Muscle of back (tissue), 13 donors: ENCODE measurements at places on chromosomes 16 and 17.

DNA sequence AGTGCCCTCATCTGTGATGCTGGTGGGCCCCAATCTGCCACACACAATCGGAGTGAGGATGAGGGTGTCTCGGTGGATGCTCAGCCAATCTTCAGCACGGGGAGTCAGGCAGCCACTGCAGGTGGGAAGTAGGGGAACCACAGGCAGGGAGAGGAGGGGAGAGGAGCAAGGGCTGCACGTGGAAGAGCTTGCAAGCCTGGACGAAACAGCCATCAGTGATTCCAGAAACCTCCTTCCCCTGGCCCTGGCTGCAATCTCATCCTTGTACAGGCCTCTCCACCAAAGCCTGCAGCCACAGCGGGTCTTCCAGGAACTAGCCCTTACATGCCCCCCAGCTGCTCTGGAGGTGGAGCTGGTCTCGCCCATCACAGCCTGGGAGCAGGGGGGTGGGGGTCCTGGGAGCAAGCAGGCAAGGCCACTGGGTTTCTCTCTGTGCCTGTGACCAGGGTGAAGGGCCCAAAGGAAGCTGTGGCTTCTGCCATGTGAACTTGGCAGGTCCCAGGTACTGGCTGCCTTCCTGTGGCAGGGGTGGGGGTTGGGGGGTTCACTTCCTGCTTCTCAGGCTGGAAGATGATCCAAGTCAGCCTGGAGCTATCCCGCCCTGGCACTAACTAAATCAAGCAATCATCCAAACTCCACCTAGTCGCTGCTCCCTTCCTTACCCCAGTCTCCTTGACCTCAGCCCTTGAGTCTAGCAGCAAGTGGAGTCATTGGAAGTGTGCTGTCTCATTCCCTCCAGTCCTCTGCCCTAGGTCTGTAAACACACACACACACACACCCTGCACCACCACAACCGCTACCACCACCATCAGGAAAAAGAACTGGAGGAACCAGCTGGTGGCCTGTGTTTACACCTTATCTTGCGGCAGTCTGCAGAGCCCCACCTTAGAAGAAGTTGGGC, 29.4 kb upstream of the MLKL start:
- no peak for DNase-seq

GRCh38 chr17:603406-604114, 111.1 kb downstream of the VPS53 start:
- no peak for DNase-seq

- peak; percentile 80 for DNase-seq
Measured at GRCh38 chr17:8697323-8697741, 47.3 kb downstream of the CCDC42 start.

GRCh38 chr17:45948881-45949624, 50.0 kb upstream of the STH start:
- DNase-seq = peak; percentile 67

- no peak for DNase-seq
Measured at GRCh38 chr16:7085776-7086175, 246.9 kb upstream of the RBFOX1 start.

GRCh38 chr16:46732561-46732960, 15.6 kb downstream of the MYLK3 start:
- DNase-seq = no peak

- no peak for DNase-seq
Measured at GRCh38 chr16:14292051-14292825, 221.1 kb downstream of the MRTFB start.

GRCh38 chr16:27387724-27388123, 14.2 kb upstream of the IL21R start:
- no peak for DNase-seq

DNA sequence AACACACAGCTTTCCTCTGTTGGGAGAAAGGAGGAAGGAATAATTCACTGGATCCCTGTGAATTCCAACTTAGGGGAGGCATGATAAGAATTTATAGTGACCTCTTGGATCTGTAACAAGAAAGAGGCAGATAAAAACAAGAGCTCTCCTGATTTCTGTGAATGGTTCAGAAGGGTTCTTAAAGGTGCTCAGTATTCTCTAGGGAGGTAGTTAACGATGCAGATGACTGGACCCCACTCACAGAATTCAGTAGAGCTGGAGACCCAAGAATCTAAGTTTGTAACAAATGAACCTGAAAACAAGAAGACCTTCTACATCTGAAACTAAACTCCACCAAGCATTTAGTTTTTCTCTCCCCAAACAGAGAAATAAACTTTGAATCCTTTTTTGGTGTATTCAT, 8.6 kb downstream of the ZNRF1 start:
- no peak for DNase-seq

DNA sequence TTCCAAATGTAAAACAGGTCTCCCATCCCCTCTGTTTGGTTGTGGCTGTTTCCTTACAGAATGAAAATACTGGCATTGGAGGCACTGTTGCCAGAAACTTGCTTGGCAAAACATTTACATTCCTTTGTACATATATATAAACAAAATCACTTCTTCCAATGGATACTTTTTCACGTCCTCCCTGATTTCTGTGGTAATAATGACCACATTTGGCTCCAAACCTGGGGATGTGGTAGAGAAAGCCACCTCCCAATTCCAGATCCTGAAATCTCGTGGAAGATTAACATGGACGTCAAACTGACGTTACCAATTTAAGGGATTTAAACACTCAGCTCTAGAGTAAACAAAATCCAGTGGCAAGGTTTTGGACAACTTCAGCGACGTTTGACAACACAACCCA, 370.8 kb upstream of the ZFHX3 start:
- DNase-seq = no peak

DNA sequence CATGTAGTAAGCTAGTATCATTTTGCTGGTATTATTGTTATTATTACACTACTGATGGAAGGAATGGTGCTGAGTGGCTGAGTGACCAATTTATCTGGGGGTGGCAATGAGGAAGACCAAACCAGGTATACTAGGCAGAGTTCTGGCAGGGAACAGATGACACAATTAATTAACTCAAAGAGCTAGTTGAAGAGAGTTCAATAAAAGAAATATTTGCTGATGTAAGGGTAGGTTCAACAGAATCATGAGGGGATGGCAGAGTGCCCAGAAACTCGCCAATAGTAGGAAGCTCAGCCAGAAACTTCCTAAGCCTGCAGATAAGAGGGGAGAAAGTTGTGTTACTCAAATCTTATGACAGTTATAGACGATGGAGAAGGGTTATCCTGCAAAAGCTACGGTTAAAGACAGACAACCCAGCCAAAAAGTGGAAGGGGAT, 352.5 kb downstream of the KCNJ2 start:
- DNase-seq = peak; percentile 26

- peak; percentile 66 for DNase-seq
Measured at GRCh38 chr17:55576996-55577586, 65.8 kb upstream of the SMIM36 start.

GRCh38 chr17:9268546-9268945, 247.2 kb downstream of the NTN1 start:
- no peak for DNase-seq
